ENCODE measurements at places on chromosomes 7 and 10.

GRCh38 chr7:70621954-70622600 is 509.9 kb upstream of the GALNT17 start:
- no peak for DNase-seq

- DNase-seq = no peak
These were observed 163.7 kb downstream of the SRPK2 start for GRCh38 chr7:105224884-105225651.

DNA sequence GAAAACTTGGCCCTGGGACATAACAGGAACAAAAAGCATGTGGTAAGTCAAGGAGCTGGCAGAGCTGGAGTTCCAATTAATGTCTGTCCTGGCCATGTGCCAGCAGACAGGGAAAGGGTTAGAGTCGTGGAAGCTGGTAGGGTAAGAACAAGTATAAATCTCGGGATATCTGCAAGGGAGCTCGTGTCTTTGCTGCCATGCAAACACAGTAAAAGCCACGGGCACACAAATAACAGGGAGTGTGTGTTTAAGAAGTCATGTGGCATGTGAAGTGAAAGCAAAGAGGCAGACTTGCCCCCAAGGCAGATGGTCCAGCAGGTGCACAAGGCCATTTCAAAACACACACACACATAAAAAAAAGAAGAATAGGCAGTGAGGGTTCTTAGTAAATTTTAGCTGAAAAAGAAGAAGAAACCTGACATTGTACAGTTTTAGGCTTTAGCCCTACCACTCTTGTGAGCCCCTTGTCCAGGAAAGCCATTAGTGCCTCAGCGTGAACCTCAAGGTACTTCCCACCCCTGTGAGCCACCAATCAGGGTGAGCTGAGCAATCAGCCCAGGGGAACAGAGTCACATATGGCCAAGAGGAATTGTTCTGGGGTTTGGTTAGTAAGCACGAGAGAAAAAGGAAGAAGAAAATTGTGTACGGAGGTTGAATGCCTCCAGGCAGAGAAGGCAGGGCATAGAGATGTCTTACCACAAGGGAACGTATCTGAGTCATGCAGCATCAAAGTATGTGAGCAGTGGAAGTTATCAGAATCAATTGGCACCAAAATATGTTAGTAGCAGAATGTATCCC is 32.8 kb upstream of the ARHGAP12 start:
- no peak for DNase-seq

- no peak for DNase-seq
These were observed 189.3 kb downstream of the KLF6 start for GRCh38 chr10:3595736-3596135.

- DNase-seq = no peak
These were observed 16.1 kb downstream of the BRAT1 start for GRCh38 chr7:2539031-2539911.

DNA sequence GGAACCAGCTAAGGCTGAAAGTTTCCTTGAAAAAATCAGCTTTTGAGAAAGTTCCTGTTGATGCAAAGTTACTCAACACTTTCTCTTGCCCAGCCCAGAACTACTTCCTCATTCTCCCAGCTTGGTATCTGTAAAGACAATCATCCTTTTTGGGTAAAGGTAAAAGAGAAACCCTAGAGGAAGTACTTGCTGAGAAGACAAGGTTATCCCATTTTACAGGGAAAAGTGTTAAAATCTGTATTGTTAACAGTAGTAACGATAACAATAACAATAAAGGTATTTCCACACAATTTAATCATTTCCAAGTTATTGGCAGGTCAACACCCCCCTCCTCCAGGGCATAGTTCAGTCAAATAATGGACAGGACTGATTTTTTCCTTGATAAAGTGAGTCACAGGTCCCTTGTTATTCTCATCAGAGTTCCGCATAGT is 2.4 kb downstream of the ALOX5 start:
- no peak for DNase-seq

DNA sequence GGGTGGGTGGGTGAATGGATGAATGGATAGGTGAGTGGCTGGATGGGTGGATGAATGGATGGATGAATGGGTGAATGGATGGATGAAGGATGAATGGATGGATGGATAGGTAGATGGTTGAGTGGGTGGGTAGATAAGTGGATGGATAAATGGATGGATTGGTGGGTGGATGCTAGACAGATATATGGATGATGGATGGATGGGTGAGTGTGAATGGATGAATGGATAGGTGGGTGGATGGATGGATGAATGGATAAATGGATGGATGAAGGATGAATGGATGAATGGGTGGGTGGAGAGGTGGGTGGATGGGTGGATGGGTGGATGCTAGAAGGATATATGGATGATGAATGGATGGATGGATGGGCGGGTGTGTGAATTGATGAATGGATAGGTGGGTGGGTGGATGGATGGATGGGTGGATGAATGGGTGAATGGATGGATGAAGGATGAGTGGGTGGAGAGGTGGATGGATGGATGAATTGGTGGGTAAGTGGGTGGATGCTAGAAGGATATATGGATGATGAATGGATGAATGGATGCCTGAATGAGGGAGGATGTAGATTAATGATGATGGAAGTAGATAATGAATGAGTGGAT is 20.4 kb downstream of the ELFN1 start:
- no peak for DNase-seq

All from stimulated activated CD8-positive, alpha-beta memory T cell treated with anti-CD3 and anti-CD28 coated beads, Interleukin-2, amount 100 ng/mL, for 1 hour (primary cell).